ENCODE measurements at places on chromosomes 3 and 15.

DNA sequence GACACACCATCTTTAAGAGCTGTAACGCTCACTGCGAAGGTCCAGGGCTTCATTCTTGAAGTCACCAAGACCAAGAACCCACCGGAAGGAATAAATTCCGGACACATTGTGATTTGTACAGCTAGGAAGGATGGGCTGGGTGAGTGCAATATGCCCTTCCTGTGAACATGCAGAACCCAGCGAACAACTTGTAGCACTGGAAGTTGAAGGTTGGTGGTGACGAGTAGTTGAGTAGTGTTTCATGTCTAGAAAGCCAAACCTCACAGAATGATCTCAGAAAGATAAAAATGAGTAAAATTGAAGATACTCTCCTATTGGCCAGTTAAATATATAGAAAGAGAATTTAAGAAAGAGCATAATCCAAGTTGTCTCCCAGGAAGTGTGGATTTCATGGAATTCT lies 462.2 kb upstream of the CFAP20DC start:
- no peak for DNase-seq

DNA sequence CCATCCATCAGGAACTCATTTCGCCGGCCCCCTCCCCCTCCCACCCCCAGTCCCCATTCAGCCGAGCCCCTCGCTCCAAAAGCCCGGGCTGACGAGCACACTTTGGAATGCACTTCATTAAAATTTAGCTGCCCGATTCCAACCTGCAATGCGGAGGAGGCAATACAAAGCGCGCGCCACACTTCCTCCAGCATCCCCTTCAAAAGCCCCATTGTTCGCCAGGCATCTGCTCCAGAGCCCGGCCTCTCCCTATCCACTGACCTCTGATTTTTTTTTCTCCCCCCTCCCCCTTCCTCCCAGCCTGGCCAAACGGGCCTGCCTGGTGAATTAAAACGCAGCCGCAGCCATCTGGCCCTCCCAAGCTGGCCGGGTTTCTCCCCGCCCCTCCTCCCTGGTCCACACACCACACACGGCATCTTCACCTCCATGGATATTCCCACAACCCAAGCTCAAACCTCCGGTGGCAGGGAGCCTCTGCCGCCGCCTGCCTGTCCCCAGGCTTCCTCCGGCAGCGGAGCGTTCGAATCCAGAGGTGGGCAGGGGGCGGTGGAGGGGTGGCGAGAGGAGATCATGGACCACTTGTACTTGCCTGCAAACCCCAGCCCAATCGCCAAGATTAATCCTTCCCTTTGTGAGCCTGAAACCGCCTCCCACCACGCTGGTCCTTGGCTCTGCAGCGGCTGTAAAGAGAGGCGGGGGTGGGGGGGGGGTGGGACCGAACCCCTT lies 441.3 kb downstream of the MAGI1 start:
- DNase-seq = no peak

DNA sequence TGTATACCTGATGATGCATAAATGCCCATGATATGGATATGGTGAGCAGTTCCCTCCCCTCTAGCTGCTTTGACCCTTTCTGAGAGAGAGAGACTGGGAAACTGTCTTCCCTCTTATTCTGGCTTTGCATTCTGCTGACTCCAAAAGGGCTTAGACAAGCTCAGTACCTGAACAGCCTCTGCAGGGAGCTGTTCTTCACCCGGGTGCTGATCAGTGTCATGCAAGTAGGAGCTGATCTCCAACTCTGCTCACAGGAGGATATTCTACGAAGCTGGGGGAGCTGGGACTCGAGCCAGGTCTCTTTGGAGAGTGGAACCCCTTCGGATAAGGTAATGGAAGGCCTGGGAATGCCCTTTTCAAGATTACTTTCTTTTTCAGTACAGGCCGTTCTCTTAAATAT lies 237.1 kb downstream of the RYR3 start:
- peak; percentile 16 for DNase-seq

GRCh38 chr3:37987751-37988179 lies 2.8 kb upstream of the VILL start:
- DNase-seq = no peak

GRCh38 chr15:60101416-60101815 lies 97.3 kb downstream of the FOXB1 start:
- DNase-seq = no peak

- DNase-seq = no peak
Measured at GRCh38 chr3:13137941-13138832, 65.0 kb upstream of the IQSEC1 start.

- DNase-seq = peak; percentile 54
Measured at GRCh38 chr3:161221806-161222600, 892 bp downstream of the NMD3 start.

GRCh38 chr3:11552289-11553264 lies 91.1 kb downstream of the VGLL4 start:
- no peak for DNase-seq

GRCh38 chr3:170331143-170331542 lies 26.4 kb upstream of the SKIL start:
- DNase-seq = no peak

DNA sequence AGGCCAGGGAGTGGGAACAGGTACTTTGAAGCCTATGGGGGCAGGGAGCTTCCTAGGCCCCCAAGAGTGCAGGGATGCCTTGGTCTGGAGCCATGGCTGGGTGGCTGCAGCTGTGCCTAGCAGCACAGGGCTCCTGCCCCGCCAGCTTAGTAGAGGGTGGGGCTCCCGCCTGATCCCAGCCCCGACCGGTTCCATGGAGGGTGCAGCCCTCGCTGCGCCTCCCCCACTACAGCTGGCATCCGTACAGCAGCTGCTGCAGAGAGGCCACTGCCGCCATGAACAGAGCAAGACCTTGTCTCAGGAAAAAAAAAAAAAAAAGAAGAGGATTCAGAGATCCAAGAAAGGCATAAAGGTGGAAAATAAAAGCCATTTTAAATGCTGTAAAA lies 277.2 kb downstream of the UBE2E2 start:
- DNase-seq = no peak

DNA sequence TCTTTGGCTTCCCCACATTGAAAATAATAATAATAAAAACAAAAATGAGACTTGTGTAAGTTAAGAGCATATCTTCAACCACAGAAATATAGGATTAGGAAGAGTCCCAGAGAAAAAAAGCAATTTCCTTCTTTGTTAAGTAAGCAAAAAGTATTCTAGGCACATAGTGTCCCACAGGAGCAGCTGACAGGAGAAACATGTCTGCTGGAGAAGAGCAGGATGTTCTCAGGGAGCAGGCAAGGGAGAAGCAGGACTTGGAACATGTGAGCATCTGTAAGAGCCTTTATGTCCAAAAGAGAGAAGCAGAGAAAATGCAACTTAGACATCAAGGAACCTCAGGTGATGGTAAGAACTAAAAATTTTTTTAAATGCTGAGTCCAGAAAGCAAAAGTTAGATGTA lies 39.0 kb downstream of the TTC23 start:
- no peak for DNase-seq

All from KBM-7 (cell line).